ENCODE measurements at places on chromosomes 16 and 17.

DNA sequence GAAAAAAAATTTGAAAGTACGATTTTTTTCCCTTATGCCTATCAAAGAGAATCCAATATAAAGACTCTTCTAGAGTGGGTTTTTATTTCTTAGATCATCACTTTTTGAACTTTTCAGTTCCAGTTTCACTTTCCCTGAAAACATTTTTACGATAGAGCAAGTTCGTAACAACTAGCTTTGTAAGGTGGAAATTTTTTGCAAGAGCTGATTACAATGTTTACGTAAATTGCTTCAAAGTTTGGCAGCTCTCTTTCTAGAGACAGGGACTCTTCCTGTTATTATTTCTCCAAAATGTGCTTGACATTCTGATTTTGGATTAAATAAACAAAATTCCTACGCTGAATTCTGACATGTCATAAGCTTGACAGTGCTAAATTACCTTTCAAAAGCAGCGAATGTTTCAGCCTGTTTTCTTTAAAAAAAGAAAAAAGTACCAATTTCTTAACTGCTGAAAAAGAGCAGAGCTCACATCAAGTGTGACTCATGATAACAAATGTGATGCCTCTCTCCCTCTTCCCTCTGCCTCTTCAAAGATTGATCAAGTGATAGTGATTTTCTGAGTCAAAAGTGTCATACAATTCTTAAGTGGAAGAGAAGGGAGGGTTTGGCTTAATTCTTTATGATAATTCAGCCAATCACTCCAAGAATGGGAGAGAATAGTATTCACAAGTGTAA is 175.2 kb downstream of the KCNJ2 start:
- DNase-seq = no peak

GRCh38 chr16:65218348-65218747 is 96.5 kb upstream of the CDH11 start:
- no peak for DNase-seq

GRCh38 chr16:8966817-8967131 is 3.1 kb upstream of the USP7 start:
- DNase-seq = no peak

GRCh38 chr17:68606451-68607307 is 5.5 kb upstream of the FAM20A start:
- DNase-seq = no peak

DNA sequence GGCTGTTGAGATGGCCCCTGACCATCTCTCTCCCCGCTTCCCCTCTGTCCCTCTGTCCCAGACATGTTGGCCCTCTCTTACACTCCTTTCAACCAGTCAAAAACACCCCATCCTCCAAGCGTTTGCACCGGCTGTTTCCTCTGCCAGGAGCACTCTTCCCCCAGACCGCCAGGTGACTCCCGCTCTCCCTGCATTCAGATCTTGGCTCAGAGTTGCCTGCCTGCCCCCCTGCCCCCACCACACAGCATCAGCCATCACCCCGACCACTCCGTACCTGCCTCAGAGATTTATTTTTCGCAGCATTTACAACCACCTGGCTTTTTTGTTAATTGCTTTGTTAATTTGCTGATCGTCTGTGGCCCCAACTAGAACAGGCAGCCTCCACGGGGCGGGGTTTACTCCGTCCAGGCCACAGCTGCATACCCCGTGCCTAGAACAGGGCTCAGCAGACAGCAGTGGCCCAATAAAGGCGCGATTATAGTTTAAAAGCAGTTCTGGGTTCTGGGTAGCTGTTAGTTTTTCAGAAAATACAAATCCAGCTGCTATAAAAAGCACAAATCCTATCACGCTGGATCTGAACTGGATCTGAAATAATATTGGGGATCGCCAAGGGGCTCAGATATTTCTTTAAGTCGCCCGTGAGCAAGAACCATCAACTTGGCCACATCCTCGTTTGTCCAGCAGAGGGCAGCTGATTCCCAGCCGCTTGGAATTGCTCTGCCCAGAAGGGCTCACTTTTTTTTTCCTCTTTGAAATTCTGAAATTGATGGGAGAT is 173.6 kb downstream of the IRF8 start:
- DNase-seq = peak; percentile 64

GRCh38 chr16:66578651-66579531 is at the start of gene CMTM2:
Gene CMTM2, plus strand, starts transcription at chr16:66579463. Its CDS starts 145 bp downstream, at chr16:66579608.
- DNase-seq = no peak

DNA sequence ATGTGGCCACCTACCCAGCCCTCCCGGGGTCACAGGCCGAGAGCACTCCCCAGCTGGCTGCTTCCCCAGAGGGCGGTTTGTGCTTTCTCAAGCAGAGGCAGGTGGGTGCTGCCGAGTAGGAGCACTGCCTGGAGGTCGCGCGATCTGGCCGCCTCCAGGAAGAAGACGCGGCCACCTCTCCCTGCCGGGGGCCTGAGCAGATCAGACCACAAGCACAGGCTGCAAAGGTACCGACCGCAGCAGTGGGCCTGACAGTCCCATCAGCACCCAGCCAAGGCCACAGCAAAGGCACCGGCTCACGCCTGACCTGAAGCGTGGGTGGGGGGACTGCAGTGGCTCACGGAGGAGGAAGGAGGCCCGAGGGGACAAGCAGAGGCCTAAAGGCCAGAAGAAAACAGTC is 15.2 kb upstream of the IGFALS start:
- no peak for DNase-seq

- DNase-seq = peak; percentile 13
Measured at GRCh38 chr17:66829386-66829864, 5.5 kb upstream of the CACNG5 start.

DNA sequence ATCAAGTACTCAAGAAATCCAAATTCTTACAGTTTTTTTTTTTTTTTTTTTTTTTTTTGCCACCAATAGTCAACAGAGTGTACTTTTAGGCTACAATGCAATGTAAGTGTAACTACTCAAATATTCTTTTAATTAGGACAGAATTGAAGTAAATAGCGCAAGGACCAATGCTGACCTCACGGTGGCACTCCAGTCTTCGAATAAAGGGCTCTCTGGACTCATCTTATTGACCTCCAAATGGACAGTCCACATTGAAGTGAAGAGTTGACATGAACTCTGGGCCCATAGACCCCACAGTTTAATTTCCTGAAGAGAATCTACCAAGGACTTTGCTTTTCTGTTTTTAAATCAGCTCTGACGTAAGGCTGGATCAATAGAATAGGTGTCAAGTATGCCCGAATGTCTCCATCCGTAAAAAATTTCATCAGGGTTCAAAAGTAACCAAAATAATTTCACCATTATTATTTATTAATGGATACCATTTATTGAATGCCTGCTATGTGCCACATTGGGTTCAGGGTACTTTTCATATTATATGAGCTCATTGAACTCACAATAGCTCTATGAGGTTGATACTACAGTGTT is 7.3 kb upstream of the DDX52 start:
- DNase-seq = peak; percentile 43

- no peak for DNase-seq
Measured at GRCh38 chr17:81243333-81243664, 4.2 kb downstream of the NDUFAF8 start.

GRCh38 chr17:60993497-60993896 is 315.8 kb downstream of the BCAS3 start:
- no peak for DNase-seq

DNA sequence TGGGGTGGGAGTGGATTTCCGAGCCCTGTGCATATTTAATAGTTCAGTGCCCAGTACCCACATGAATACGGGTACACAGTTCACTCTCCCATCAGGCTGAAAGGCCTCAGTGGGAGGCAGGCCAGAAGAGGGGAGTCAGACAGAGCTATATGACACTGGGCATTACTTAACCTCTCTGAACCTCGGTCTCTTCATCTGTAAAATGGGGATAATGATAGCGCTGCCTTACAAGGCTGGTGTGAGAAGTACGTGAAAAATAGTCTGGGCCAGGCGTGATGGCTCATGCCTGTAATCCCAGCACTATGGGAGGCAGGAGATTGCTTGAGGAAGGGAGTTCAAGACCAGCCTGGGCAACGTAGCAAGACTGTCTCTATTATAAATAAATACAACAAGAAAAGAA is 3.6 kb downstream of the GPRC5B start:
- DNase-seq = no peak

DNA sequence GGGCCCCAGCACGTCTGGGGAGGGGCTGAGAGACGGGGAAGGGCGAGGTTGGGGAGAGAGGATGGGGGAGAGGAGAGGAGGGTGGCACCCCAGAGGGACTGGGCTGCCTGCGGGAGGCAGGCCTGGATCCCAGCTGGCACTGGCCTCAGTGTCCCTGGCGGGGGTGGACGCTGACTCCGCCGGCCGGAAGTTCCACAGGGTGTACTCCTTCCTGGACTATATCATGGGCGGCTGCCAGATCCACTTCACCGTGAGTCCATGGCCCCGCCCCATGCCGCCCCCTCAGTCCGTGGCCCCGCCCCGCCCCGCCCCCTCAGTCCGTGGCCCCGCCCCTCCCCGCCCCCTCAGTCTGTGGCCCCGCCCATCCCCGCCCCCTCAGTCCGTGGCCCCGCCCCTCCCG is 11.3 kb downstream of the CPNE7 start:
- no peak for DNase-seq

DNA sequence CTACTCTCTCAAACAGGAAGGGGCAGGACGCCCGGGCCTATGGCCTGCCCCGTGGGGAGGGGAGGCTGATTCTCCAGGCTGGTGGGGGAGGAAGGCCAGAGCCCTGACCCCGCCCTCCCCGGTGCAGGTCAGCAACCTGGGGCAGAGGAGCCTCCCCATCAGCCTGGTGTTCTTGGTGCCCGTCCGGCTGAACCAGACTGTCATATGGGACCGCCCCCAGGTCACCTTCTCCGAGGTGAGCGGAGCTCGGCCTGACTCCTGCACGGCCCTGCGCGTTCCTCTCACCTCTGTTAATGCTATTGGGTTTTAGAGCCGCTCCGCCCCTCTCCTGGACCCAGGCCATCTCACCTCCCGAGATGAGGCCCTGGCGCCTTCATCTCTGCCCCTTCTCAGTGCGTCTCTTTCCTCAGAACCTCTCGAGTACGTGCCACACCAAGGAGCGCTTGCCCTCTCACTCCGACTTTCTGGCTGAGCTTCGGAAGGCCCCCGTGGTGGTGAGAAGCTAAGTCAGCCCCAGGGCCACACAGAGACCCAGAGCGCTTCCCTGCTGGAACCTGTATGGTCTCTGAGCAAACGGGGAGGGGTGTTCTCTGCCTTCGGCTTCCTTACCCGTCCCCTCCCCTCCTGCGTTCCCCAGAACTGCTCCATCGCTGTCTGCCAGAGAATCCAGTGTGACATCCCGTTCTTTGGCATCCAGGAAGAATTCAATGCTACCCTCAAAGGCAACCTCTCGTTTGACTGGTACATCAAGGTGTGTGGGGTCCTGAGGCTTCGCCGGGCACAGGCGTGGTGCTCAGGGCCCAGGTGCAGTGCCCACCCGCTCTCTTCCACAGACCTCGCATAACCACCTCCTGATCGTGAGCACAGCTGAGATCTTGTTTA is 25.1 kb upstream of the ITGAX start:
- DNase-seq = no peak

GRCh38 chr16:26905336-26905735 is 161.4 kb upstream of the C16orf82 start:
- DNase-seq = peak; percentile 23

GRCh38 chr17:2952174-2952845 is 111.1 kb downstream of the OR1D5 start:
- no peak for DNase-seq

DNA sequence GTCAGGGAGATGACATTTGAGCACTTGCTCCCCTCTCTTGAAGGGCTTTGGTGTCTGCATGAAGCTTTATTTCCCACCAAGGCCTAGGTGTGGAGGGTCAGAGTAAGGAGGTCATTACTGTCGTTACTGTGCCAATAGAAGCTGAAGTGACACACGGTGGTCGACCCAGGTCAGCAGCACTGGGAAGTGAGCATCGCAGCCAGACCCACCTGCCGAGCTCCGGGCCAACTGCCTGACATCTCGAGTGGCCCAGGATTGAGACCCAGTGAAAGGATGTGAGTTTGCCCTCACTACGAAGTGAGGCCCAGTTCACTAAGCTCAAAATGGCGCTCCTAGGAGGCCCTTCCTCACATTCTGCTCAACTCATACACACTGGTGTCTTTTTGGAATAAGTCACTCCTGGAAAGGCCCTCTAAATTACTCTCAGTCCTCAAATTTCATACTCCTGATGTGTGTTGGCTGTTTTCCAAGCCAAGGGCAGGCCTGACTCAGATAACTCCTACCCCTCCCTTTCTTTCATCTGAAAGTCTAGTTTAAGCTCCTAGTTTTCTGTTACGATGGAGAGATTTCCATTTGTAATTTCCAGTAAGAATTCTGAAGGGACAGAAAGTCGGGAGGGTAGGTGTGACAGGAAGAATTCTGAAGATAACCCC is 200.4 kb downstream of the LGALS9B start:
- DNase-seq = no peak

- no peak for DNase-seq
Measured at GRCh38 chr16:10558305-10558704, 22.1 kb downstream of the EMP2 start.

DNA sequence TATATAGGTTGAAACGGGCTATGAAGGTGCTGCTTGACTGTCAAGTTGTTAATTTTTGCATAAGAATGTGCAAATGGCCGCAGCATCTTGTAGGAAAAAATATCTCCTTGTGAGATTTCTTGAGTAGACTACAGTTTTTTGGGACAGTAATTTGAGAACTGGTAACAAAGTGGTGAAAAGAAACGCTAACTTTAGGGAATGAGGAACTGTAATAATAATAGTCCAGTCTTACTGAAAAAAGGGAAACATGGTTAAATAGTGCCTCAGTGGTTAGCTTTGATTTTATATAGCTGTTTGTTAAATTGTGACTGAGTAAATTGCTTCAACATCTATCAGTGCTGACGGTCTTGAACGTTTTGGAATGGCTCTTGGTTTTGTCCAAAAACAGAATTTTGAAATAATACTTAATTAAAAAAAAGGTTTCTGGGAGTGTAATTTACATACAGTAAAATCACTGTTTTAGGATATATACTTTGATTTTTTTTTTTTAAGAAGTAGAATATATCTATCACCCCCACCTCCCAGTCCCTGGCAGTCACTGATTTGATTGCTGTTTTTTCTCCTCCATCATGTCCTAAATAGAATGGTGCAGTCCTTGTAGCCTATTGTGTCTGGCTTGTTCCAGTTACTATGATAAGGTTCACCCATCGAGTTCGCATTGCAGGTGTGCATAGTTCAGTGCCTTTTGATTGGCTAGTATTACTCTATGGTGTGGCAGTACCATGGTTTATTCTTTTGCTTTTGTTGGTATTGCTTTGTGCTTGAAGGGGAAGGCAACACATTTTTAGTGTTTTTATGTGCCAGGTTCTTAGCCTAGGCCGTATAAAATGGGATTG is 2.8 kb downstream of the HAPSTR1 start:
- DNase-seq = no peak

GRCh38 chr17:47942096-47942510 is 732 bp downstream of the PNPO start:
- DNase-seq = no peak
